Stimulated activated CD8-positive, alpha-beta memory T cell treated with anti-CD3 and anti-CD28 coated beads, Interleukin-4, amount 100 ng/mL, for 24 hours (primary cell): ENCODE measurements at places on chromosomes 2 and 18.
A peak's percentile ranks its signal among the peaks of the same experiment; 100 is the strongest.

- DNase-seq: no peak
Measured at GRCh38 chr2:94987074-94988020, 38.2 kb upstream of the MAL start.

GRCh38 chr2:241686324-241686649, 328 bp downstream of the DTYMK start:
- DNase-seq: no peak

DNA sequence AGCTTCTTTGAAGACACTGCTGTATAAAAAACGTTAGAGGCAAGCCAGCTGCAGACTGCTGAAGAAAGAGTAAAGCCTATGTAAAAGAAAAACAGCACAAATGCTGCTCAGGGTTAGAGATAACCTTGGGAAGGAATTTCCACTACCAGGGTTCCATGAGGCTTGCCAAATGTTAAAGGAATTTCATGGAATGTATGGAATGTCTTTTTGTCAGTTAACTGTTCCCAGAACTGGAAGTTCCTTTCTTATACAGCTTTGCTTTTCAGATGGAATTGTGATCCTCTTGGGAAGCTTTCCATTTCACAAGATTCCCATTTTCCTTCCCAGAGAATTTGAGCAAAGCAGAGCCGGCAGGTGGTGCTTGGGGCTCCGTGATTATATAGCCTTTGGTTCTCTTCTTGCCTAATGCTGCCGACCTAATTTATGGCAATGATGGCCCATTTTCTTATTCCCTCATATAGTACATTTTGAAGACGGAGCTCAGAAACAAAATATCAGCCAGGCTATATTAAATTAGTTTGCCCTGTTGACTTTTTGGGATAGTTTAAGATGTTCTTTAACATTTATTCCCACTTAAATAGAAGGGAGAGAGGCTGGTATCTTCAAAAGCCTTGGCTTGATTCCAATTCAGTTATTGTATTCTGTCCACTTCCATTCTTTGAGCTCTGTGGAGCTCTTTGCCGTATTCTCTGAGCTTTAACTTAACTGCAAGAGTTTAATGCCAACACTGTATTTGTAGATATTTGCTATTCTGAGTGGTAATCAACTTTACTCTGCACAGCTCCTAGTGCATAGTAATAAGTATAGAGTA, 162.3 kb downstream of the PHLPP1 start:
- no peak for DNase-seq

- no peak for DNase-seq
Measured at GRCh38 chr18:64807560-64807959, 658.7 kb upstream of the LINC00305 start.

- no peak for DNase-seq
Measured at GRCh38 chr2:25566694-25567093, 106.7 kb downstream of the DTNB start.

GRCh38 chr2:75055142-75055819, 96.8 kb downstream of the POLE4 start:
- no peak for DNase-seq

GRCh38 chr2:21930226-21930625, 806.5 kb downstream of the TDRD15 start:
- DNase-seq: no peak

DNA sequence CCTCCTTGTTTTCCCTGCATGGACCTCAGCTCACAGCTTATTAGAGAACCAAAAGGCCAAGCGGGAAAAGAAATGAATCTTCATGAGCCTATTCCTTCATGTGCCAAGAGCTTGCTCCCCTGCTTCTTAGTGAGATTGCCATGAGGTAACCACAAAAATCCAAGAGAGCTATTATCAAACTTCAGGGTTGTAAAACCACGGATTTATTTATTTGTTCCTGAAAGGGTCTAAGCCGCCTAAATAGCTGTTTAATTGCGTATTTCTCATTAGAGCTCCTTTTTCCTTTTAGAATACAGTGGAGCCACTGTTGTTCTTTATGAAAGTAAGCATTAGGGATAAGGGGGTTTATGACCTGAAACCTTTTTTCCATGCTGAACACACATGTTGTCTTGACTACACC, 58.0 kb downstream of the SRD5A2 start:
- no peak for DNase-seq

- DNase-seq: no peak
Measured at GRCh38 chr2:7024261-7024660, 107.0 kb downstream of the RNF144A start.

GRCh38 chr2:109057686-109058085, 68.7 kb upstream of the EDAR start:
- DNase-seq: peak; percentile 27

GRCh38 chr2:234344012-234344411, 152.9 kb downstream of the ARL4C start:
- DNase-seq: no peak

DNA sequence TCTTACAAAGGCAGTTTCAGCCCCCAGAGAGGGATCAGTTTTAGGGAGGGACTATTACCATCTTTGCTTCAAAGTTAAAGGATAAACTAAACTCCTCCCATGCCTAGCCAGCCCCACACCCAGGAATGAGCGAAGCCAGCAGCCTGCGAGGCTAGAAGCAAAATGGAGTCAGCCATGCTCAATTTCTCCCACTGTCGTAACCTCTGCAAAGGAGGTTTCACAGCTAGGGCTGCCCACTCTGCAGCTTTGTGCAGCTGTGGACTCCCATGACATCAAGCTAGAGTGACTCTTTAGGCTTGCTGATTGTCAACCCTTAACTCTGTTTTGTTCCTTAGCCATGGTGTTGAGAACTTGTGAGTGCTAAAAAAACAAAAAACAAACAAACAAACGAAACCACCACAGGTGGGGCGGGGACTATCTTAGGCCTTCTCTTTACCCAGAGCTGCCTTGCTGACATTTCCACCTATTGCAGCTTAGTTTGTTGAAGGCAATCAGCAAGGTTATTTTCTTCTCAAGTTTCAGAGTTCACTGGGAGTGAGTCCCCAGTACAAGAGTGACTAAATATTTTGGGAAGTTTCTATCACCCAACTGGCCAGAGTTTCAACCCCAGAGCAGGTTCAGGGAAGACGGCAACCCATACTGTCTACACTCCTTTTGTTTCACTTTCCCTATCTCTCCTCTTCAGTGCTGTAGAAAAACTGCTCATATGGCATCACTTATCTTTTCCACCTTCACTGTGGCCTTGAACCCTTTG, 592.1 kb downstream of the XIRP2 start:
- no peak for DNase-seq

DNA sequence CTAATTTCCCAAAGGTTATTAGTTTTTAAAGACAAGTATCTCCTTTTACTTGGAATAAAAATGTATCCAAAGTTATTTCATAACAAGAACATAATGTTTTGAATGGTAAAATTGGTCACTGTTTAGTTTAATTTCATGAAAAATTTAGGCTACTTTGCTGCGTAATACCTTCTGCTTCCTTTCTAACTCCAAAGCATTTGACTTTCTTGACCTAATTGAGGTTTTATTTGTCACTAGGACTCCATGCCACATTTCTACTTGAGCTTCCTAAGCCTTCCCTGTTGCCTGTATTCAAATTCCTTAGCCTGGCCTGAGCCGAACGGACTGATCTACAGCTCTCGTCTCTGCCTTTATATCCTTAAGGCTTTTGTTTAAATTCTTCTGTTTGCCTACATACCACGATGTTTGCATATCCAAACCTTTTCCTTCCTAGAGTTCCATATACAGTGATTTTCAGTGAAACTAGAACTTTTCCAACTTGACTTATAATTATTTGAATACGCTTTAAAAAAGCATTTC, 25.1 kb downstream of the ARMC9 start:
- DNase-seq: no peak

DNA sequence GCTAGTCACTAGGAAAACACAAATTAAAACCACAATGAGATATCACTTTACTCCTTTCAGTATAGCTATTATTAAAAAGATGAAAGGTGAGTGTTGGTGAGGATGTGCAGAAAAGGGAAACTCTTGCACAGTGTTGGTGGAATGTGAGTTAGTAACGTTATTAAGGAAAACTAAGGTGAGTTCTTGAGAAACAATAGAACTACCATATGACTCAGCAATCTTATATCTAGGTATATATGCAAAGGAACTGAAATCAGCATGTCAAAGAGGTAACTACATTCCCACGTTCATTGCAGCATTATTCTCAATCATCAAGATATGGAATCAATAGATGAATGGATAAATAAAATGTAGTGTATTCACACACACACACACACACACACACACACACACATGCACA, 117.3 kb upstream of the HNMT start:
- no peak for DNase-seq

GRCh38 chr2:215746887-215747615, 266.3 kb downstream of the MREG start:
- DNase-seq: no peak

- DNase-seq: no peak
Measured at GRCh38 chr2:206974551-206974950, 35.2 kb downstream of the CPO start.

DNA sequence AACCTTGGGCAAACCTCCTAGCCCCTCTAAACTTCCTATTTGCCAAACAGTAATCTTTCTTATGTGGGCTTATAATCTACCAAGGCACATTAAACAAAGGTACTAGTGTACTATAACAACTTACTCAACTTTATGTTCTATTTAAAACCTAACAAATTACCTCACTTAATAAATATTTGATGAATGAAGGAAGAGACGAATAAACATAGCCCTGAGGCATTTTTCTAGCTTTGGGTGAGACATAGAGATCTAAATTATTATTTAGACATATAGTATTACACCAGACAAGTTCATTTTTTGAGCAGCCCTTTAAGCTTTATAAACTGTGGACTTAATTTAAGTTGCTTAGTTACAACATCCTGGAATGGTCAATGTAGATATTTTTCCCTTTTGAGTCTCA, 104.6 kb downstream of the UNC80 start:
- no peak for DNase-seq

DNA sequence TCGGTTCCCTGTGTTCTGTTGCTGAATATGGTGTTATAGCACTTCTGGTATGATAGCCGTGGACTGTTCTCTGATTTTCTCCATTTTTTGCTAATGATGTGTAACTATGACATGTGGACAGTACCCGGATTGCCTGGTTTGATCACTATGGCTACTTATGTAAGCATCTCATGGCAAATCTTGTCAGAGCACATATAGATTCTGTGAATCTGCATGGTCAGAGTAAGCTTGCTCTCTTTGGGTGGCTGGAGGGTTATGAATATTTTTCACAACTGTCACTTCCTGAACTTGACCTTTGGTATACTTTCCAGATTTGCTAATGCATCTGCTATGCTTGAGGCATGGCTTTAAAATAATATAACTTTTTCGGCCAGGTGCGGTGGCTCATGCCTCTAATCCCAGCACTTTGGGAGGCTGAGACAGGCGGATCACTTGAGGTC, 36.8 kb upstream of the ATP8B1 start:
- no peak for DNase-seq

GRCh38 chr2:152477347-152478092, 142.5 kb downstream of the FMNL2 start:
- DNase-seq: no peak

DNA sequence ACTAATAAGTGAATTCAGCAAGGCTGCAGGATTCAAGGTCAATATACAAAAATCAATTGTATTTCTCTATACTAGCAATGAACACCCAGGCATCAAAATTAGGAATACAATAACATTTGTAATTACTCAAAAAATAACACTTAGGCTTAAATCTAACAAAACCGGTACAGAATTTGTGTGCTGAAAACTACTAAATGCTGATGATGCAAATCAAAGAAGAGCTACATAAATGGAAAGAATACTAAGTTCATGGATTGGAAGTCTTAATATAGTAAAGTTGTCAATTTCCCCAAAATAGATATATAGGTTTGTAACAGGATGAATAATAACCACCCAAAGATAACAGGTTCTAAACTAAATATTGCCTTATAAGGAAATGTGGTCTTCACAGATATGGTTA, 286.5 kb downstream of the ALK start:
- DNase-seq: no peak

DNA sequence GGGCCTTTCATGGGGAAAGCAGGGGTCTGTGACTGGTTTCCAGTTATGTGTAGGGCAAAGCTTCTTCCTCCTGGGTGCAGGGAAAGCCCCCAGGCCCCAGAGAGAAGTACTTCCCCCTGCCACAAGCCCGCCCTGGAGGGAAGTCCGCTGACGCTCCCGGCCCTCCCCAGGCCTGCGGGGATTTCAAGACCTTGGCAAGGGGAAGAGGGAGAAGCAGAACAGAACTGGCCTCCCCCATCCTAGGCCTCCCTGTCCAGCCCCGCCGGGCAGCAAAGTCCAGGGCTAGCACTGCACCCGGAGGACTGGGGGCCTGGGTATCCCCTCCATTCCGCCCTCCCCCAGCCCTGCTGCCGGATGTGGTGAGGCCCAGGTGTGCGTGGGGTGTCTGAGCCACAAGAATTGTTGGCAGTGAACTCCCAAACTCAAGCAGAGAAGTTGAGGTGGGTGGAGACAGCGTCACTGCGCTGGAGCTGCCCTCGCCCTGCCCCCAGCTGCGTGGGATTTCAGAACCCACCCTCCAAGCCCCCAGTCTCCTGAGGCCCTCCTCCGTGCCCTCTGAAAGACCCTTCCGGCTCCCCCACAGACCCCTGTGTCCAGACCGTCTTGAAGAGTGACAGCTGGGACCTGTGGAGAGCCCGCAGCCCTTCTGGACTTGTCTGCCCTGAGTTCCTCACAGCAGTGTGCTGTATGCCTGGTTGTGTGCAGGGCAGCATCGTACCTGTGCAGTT, 1.1 kb upstream of the DUSP2 start:
- peak; percentile 85 for DNase-seq

DNA sequence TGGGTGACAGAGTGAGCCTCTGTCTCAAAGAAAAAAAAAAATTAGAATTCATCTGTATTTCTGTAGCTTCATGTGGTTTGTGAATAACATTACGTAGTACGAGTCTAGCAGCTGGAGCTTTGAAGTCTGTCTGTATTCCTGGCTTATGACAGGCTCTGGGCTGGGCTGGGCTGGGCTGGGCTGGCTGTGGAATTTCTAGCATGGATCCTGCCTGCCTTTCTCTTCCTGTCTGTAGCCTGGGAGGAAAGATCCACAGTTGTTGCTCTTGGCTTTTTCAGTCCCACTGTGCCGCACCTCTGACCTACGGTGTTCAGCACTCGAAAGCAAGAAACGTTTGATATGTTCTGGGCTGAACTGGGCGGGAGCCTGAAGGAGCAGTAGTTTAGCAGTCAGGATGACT, 55.4 kb downstream of the BOLA3 start:
- DNase-seq: no peak

DNA sequence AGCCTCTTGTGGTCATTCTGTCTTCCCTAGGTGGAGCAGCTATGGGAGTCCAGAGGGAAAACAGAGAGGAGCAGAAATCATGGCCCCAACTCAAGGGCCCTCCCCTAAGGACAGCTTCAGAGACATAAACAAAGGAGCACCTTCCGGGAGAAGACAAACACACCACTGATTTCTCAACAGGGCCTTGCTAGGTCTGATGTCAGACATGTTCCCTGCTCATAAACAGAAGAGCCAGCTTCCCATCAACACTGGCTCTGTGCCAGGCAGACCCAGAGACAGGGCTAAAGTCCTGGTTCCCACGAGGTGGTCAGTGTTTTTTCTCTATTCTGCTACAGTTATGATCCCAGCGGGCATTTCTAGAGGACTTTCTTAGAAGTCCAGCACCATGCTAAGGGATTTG, 19.3 kb downstream of the CXCR2 start:
- no peak for DNase-seq
